HS-27A (cell line): ENCODE measurements at places on chromosomes 5 and 9.

GRCh38 chr5:54401515-54401914 is 54.0 kb upstream of the HSPB3 start:
- no peak for DNase-seq

DNA sequence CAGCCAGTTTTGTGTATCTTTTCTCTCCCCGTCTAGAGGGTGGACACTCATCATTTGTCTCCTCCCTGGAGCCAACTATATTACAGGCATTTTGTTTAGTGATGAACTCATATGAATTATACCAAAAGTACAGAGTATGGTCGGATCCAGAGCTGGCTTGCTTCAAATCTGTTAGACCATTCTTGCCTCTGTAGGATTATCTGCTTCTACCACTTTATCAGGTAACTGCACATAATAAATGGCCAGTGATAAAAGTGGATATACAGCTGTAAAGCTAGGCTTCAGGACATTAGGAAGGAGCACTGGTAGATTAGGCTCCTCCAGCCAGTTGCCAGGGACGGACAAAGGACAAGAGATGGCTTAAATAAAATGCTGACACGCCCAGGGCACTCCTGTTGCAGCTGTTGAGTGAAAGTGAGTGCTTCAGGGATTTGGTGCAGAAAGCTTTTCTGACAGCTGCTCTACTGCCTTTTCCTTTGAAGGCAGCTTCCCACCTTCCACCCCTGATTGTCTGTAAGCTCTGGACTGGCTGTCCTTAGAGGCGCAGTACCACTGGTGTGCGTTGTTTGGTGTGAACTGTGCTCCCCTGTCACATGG is 259.2 kb downstream of the PDZD2 start:
- no peak for DNase-seq

DNA sequence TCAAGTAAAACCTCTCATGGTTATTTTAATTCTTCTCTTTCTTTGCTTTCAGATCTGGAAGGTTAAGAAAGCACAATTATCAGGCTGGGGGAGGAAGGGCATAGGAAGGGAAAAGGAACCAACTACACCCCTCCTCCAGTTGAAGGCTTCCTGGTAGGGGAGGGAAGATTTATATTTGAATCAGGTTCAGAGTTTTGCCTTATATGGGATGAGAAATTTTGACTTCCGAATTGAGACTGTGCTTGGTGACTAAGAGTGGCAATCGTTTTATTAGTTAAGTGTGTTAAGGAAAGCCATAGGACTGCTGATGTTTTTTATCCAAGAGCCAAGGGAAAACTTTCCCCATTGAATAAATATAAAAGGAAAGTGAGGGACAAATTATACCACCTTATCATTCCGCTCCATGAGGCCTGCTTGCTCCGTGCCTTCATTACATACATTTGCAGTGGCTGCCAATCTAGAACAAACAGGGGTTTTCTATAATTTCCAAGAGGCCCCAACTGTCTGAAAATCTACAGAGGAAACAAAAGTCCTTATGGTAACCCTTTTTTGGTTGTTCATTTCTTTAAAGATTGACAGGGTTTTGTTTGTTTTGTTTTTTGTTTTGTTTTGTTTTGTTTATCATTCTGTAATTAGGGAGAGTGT is 115.7 kb upstream of the EPB41L4A start:
- no peak for DNase-seq

GRCh38 chr5:120454094-120454798 is 9.9 kb upstream of the PRR16 start:
- DNase-seq, result no peak

DNA sequence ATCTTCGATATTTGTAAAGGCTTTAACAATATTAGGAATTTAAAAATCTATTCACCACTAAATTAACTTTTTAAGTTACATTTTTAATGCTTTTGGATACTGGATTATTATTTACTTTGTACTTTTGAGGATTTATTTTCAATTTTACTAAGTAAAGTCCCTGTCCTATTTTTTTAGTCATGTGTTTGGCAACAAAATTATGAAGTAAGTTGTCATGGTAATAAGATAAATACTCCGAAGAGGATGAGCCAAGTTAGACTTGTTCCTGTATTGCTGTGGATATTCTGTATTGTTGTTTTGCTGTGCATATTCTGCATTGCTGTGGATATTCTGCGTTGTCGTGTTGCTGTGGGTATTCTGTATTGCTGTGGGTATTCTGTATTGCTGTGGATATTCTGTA is 210.1 kb downstream of the MTRR start:
- no peak for DNase-seq

- no peak for DNase-seq
Measured at GRCh38 chr5:173547579-173547978, 68.9 kb downstream of the BOD1 start.

DNA sequence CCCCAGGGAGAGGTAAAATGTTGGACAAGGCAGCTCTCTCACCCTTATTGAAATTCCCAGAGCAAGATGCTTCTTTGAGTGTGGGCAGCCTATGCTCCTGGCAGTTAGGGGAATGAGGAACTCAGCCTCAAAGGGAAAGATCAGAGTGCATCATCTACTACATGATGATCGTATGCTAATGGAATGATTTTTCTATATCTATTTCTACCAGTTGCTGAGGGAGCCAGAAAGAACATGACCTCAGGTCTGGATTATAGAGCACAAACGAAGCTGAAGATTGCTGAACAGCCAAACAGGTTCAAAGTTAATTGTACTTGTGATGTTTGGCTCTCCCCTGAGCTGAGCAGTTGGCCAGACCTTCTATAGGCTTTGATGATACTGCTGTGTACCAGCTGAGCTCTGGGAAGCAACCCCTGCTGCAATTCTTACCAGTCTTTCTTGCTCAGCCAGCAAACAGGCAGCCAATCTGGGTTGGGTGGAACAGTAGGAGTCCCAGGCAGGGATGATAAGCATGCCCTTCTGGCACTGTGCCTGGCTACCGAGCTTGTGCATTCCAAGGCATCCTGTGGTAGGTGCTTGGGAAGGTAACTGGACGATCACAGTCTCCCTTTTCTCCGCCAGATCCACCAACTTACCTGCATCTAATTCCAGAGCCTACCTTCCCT is 10.3 kb upstream of the FBXL7 start:
- no peak for DNase-seq
